ENCODE measurements at places on chromosomes 6 and 20.
A peak's percentile ranks its signal among the peaks of the same experiment; 100 is the strongest.

GRCh38 chr6:96164802-96165201 is 149.0 kb downstream of the FUT9 start:
- DNase-seq, result no peak

DNA sequence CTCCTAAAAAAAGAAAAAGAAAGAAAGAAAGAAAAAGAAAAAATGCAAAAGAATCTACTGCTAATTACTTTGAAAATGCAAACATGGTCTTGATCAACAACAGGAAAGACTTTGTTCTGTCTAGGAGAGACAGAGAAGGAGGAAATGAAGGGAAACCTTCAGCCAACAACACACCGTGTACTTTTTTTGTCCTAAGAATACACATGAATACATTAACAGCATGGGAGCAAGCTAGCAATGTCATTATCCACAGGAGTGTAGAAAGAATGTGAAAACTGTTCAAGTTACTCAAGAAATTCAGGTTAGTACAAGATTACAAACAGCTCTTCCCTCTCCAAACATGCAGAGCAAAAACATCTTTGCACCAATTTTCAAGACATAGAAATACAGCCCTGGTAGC is 326.3 kb downstream of the UBE3D start:
- DNase-seq, result no peak

GRCh38 chr20:3692706-3693294 is 11.0 kb upstream of the ADAM33 start:
- DNase-seq, result no peak

GRCh38 chr6:114886670-114887436 is 544.0 kb upstream of the HS3ST5 start:
- DNase-seq, result no peak

DNA sequence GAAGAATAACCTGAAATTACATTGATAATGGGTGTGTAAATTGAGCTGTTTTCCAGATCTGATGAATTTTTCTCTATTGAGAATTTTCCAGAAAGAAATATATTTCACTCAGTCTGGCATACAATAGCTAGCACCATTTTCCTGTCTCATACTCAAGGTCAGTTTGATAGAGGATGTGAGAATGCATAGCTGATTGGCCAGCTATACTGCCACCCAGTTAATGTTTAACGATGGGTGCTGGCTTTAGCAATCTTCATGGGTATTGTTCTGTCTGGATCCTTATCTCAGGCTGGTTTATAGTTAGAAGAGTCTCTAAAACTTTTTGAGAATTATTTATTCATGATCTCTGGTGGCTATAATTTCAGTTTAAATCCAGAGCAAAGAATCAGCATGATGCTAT is 147.4 kb downstream of the HDGFL1 start:
- DNase-seq, result no peak

GRCh38 chr6:95572098-95572497 is 5.2 kb upstream of the MANEA start:
- DNase-seq, result no peak

- DNase-seq, result no peak
These were observed 60.9 kb downstream of the COL9A1 start for GRCh38 chr6:70241991-70242420.

DNA sequence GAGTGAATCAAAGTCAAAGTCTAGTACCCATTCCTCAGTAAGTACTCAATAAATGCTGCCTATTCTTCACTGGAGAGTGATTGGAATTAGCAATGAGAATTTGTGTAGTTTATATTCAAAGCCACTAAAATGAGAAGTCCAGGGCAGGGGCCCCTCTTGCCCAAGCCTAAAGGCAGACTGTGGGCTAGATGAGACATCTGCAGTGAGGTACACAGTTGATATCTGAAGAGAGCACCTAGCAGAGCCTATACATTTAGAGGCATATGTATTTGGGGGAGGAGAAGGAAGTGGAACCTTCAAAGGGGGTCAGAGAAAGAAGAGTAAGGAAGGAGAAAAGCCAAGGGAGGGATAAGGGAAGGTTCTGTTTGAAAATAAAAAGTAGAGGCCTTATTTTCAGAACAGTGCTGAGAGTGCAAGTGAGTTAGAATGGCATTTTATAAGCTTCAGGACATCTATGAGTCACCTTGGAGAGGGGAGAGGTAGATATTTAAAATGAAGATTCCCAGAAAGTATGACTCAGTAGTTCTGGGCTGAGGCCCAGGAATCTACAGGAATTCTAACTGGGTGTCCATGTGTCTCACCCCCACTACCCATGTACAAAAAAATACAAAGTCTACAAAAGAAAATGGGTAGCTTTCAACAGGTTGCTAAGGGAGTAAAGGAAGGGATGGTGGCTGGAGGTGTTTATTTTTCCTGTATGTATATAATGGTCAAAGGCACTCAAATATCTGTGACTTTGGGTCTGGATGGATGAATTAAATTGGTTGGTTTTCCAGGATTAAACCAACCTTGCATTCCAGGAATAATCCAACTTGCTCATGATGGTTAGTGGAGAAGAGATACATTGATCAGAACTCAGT is 135.1 kb downstream of the ZFP64 start:
- peak; percentile 70 for DNase-seq

DNA sequence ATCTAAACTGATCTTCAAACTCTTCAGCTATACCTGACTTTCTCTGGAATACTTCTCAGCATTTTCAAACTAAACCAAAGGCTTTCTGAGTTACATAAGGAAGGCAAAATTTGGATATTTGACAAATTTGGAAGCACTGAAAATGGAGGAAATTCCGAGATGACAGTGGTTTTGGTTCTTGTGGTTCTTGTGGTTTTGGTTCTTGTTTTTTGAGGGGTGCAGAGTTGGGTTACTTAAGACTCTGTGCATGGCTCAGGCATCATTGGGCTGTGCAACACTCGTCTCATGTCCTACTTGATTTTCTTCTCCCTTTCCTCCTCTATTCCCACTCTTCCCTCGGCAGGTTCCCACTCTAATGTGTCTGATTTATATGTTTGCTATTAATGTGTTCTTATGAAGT is 78.0 kb downstream of the SLC22A3 start:
- DNase-seq, result no peak

- no peak for DNase-seq
These were observed 155.0 kb upstream of the HTR1E start for GRCh38 chr6:86782328-86782727.

- no peak for DNase-seq
These were observed 33.1 kb upstream of the CLIC5 start for GRCh38 chr6:46048646-46049297.

- peak; percentile 77 for DNase-seq
These were observed 97.6 kb downstream of the MRPL14 start for GRCh38 chr6:44029444-44030185.

DNA sequence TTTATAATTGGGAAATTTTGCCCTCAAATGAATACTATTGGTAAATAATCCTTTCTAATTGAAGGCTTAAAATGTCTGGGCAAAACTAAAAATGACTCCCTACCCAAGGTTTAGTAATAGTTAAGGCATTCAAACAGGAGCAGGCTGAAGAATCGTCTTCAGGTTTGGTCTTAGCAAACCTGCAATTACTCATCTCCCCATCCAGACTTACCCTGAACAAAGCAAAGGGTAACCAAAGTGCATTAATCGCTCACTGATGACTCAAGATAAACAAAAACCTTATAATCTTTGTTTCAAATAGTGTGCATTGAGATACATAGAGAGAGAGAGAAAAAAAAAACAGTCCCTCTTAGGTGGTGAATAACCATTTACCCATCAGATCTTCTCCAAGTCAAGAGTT is 225.5 kb downstream of the BMP2 start:
- DNase-seq, result no peak

- no peak for DNase-seq
These were observed 720.5 kb upstream of the SLC35B3 start for GRCh38 chr6:9155836-9156235.

- DNase-seq, result no peak
These were observed 519.9 kb downstream of the MAFB start for GRCh38 chr20:40168981-40169620.

DNA sequence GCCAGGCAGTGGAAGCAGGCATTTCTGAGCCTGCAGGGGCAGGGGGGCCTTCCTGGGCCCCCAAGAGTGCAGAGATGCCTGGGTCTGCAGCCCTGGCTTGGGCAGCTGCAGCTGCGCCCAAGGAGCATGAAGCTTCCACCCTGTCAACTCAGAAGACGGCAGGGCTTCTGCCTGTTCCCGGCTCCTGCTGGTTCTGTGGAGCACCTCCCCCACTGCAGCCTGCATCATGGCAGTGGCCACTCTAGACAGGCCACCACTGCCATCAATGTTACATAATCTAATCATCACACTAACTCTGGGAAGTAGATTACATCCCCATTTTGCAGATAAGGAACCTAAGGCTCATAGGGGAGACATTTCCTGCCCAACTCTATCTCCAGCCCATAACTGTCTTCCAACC is 21.1 kb upstream of the TOP1 start:
- DNase-seq, result no peak

- DNase-seq, result no peak
These were observed 81.6 kb upstream of the MC3R start for GRCh38 chr20:56166781-56167465.

DNA sequence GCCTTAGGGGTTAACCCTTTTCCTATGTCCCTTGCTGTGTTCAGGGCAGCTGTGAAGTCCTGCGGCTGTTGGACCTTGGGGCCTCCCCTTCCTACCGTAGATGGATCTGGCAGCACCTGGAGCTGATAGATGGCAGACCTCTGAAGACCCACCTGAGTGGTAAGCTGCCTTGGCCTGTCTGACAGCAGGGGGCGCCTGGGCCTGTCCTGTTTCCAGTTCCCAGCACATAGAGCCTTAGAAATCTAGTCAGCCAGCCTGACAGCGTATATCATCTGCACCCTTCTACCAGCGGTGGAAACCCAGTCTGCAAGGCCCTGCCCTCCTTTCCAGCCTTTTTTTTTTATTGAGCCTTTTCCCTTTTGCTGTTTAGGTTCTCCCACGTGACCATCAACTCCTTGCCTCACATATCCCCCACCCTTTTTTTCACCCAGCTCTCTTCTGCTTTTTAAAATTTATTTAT is 26.6 kb downstream of the CNBD2 start:
- peak; percentile 63 for DNase-seq

DNA sequence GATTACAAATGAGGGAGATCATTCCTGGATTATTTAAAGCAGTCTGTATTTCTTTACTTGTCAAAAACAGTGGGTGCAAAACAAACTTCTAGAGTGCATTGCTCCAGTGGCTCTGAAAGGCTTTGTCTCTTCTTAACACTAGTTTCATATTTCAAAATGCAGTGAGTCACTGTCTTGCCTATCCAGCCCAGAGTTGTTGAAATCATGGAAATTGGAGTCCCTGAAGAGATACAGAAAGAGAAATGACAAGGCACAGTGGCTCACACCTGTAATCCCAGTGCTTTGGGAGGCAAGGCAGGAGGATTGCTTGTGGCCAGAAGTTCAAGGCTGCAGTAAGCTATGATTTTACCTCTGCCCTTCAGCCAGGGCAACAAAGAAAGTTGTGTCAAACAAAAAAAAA is 11.3 kb downstream of the SLC2A12 start:
- DNase-seq, result peak; percentile 59

GRCh38 chr6:145086197-145086596 is 649.1 kb downstream of the EPM2A start:
- DNase-seq, result peak; percentile 70

DNA sequence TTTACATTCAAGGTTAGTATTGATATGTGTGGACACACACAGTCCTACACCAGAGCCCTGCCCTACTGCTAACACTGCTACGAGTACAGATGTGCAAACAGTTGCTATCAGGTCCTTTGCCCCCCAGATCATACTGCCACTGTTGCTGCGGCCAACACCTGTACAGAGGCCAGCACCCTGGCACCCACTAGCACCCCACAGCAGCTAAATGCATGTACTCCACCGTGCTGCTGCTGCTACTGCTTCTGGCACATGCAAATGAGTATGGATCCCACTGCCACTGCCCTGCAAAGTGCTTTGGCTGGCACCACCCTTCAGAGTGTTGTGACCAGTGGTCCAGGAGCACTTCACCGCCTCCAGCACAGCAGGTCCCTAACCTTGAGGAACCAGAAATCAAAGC is 621.9 kb downstream of the GRIK2 start:
- no peak for DNase-seq

DNA sequence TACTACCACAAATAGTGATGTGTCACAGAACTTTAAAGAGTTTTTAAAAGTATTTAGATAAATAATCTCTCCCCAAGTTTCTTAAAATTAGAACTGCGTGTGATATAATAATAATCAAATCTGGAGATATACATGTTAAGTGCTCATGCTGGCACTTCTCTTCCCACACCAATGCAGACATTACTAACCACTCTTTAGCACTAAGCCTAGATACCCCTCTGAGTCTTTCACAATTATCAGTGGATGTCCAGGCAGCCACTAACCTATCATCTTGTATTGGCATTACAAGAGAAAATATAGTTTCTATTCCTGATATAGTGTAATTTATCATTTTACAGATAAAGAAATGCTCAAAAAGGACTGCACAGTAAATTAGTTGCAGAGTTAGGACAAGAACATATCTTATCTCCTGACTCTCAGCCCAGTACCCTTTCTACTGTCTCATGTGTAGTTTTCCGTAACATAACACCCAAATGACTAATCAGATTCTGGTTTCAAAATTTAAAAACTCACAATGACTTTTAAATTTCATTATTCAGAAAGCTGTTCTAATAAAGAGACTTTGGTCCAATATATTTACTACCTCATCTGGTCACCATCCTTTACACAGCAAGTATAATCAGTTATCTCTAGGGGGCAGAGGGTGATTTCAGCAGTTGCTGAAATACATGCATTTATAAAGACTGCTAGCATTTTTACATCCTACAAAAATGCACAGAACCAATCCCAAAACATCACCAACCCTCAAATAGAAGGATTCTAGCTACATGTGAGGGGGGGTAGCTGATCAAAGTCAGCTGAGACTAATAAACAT is 215.5 kb upstream of the MCHR2 start:
- peak; percentile 10 for DNase-seq

GRCh38 chr6:127176146-127176545 is 57.7 kb downstream of the RSPO3 start:
- no peak for DNase-seq

DNA sequence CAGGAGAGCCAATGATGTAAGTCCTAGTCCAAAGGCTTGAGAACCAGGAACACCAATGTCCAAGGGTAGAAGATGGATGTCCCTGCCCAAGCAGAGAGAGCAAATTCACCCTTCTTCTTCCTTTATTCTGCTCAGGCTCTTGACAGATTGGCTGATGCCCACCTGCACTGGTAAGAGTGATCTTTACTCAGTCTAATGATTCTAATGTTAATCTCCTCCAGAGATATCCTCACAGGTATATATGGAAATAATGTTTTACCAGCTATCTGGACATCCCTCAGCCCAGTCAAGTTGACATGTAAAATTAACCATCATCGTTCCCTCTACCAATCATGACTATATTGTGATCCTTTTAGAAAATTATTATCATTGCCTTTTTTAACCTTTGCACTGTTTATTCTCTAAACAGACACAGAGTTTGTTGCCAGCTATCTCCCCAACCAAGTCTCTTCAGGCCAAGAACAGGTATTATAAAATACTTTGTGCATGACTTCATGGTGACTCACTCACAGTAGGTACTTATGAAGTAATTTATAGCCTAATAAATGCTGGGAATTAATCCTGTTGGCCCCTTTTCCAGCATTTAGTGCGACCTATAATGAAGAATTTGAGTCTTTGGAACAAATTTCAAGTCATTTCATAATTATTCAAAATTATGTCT is 26.2 kb upstream of the TSHZ2 start:
- no peak for DNase-seq

Data from stromal cell of bone marrow (primary cell).